ENCODE measurements at places on chromosomes 12 and 14.

DNA sequence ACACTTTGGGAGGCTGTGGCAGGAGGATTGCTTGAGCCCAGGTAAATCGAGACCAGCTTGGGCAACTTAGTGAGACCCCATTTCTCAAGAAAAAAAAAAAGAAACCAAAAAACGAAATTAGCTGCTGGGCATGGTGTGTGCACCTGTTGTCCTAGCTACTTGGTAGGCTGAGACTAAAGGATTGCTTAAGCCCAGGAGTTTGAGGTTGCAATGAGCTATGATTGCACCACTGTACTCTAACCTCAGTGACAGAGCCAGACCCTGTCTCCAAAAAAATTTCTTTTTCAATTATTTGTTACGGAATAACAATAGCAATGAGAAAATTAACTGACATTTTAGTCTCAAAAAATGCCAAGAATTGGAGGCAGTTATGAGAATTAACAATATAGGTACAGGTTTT is 128.0 kb downstream of the CCDC91 start:
- DNase-seq = no peak

DNA sequence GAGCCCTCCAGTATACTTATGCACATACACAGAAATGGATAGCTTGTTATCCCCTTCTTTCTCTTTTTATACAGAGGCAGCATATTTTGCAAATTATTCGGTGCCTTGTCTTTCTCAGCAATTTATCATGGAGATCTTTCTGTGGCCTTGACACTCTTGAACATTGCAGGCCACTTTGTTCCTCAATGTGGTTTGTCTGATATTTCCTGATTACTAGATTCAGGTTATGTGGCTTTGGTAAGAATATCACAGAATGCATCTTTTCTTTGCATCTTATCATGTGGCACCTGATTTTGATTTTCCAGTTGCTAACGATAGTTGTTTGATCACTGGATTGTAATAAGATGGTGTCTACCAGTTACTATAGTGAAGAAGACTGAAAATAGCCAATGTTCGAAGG is 7.1 kb upstream of the SNRPF start:
- DNase-seq = no peak

GRCh38 chr14:101783260-101784016 is 21.9 kb downstream of the PPP2R5C start:
- DNase-seq = no peak

DNA sequence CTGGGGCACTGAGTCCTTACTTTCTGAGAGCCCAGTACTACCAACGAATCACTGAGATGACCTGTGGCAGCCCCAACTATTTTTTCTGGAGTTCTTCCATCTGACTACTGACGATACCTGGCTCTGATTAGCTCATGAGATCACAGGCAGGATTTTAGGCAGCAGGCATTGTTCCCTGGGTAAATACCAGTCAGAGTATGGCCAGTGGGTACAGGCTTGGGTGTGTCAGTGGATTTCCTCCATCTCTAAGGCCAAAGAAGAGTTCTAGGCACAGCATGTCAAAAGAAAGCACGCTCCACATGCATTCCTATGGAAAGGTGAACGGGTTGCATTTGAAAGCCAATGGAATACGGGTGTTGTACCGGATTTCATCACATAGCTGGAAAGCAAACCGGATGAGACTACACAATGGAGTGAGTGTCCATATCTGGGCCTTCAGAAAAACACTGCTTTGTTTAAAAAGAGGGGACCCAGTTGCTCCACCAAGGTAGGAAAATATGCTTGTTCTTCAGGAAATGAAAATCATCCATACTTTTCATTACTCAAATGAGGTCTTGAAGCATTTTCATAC is 55.0 kb downstream of the PAX9 start:
- DNase-seq = no peak

- no peak for DNase-seq
These were observed 30.0 kb upstream of the DUSP6 start for GRCh38 chr12:89382328-89382727.

GRCh38 chr14:106134886-106135285 is 608.5 kb downstream of the TMEM121 start:
- DNase-seq = no peak

DNA sequence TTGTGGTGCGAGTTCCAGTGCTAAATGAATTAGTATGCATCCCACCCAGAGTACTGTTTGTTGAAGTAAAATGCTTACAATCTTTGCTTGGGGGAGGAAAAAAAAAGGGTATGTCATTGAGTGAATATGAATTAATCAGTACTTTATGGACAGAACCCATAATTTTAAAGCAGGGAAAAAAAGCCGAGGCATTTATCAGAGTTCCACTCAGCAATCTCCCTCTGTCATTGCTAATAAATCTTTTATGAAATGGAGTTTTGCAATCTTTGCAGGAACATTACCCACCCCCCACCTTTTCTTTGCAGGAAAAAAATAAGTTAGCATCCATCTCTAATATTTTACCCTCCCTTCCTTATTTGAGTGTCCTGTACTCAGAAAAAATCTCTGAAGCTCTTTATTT is 127.9 kb upstream of the TMPO start:
- DNase-seq = no peak

DNA sequence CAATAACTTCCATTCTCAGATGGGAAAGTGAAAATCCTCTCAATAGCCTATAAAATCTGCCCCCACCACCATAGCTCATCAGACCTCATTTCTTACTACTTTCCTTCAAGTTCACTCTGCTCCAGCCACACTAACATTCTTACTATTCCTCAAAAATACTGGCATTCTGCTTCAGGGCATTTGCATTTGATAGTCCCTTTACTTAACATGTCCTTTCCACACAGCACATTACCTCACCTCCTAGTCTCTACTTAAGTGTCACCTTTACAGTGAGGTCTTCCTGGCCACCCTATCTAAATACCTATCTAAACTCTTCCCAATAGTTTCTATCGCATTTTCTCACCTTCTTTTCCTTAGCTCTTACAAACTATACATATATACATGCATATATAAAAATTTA is 6.8 kb downstream of the EML5 start:
- DNase-seq = no peak

GRCh38 chr14:27427796-27428195 is 830.0 kb upstream of the NOVA1 start:
- DNase-seq = no peak

GRCh38 chr12:27237790-27238771 is 6.0 kb upstream of the STK38L start:
- DNase-seq = no peak

- DNase-seq = no peak
These were observed 10.7 kb upstream of the NEUROD4 start for GRCh38 chr12:55008944-55009585.

DNA sequence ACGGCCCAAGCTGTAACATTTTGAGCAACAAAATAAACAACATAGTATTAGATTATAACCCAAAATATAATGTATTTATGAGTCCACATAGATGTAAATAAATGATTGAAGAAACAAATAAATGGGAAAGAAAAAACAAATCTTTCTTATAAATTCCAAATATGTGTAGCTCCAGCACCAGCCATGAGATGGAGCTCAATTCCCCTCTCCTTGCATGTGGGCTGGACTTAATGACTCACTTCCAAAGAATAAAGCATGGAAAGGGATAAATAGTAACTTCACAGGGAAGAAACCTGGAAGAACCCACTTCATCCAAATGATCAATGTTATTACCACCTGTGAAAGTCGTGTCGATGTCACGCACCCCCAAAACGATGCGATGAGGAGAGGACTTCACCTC is 158.8 kb downstream of the RPAP3 start:
- DNase-seq = no peak

GRCh38 chr12:724194-724855 is 28.1 kb upstream of the WNK1 start:
- DNase-seq = no peak

DNA sequence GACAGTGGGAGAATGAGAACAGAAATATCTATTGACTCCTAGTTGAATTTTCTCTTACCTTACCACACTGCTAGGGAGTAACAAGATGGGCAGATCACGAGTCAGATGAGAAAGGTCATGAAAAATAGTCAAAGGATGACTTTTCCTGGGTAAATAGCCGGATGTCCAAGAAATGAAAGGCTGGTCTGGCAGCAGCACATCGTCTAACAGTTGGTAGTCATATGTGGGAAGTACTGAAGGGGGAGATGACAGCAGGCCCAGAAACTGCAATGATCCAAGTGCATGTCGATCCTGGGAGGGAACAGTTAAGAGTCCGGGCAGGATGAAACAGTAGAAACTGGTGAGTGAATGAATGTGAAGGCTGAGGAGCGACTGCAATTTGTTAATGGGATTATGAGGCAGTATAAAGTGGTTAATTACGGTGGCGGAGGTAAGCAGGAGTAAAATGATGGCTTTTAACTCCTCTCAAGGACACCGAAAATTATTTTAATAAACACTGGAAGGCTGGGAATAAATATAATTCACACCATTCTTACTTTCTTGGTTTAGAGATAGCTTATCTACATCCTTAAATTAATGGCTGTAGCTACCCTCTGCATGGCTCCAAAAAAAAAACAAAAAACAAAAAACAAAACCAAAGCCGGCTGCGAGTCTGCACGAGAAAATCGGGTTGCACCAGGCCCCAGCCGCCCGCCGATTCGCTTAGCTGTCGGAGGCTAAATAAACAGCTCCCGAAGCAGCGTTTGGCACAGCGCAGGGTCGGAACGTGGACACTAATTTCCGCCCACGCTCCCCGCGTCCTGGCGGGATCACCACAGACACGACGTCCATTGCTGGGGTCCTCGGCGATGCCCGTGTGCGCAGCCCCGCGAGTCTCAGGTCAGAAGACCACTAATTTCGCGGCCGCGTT is 1.0 kb upstream of the ERC1 start:
- no peak for DNase-seq

DNA sequence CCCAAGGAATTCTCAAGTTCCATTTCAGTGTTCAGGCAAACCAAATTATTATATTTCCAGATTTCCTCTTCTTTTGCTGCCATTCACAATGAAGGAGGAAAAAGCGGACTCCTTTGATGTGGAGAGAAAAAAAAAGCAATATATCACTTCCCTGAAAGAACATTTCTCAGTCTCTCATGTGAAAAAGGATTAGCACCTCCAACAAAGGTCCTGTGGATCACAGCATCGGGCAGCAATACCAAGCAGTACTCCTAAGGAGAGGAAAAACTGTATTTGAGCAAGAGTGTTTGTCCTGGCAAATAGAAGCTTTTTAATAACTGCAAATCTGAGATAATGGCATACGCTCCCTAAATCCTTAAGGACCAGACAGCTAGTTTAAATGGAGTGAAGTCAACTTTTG is 93.9 kb upstream of the RFX4 start:
- no peak for DNase-seq

DNA sequence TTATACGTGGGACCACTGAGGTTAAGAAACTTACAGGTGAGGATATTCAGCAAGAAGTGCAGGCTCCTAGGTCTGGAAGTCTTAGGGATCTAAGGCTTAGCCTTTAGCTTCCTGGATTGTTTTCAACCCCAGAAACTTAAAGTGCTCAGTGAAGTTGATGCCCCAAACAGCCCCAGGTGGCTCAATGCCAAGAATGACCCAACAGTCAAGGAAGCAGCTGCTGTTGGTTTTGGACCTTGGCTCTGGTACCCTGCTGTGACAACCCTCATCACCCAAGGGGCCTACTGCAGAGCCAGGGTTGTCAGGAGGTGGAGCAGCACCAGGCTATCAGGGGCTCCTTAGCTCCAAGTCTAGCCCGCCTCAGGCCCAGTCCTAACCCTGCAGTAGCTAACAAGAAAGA is 36.8 kb downstream of the VDR start:
- DNase-seq = no peak

GRCh38 chr14:73795974-73796373 is 55.7 kb upstream of the PTGR2 start:
- DNase-seq = no peak

GRCh38 chr14:26199096-26199495 is 398.7 kb downstream of the NOVA1 start:
- no peak for DNase-seq

GRCh38 chr14:44803239-44803905 is 158.4 kb downstream of the KLHL28 start:
- no peak for DNase-seq

DNA sequence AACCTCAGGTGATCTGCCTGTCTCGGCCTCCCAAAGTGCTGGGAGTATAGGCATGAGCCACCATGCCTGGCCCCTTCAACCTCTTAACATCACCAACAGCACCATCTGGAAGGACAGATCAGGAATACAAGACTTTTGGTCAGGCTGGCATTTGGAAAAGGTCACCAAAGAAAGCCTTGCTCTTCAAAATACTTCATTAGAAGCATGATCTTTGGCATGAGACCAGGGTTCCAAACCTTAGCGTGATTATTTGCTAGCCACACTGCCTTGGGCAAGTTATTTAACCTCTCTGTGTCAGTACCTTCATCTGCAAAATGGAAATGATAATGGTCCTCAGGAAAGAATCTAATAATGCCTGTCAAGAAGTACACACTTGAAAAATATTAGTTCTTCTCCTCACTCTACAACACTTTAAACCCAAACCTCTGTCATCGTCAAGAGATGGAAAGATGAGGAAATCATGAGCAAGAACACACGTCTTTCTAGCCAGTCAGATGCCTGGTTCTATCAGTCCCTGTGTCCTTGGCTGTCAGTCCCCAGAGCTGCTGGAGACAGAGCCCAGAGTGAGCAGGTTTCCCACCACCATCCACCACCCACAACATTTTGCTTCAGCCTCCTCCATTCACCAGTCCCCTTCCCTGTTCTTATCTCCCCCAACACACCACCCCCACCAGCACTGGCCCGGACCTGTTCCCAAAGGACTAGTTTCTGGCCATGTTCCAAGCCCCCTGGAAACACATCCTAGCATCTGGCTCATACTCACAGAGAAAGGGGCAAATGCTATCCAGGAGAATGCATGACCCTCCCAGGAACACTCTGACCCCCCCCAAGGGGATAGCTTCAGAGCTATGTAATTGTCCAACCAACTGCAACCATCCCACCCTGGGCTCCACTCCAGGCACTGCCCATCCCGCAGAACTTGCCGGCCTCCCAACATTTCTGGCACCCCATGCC is 2.0 kb downstream of the ADCY6 start:
- DNase-seq = no peak

- no peak for DNase-seq
These were observed 375.9 kb downstream of the TMEM121 start for GRCh38 chr14:105902131-105902898.

- no peak for DNase-seq
These were observed 32.7 kb upstream of the RAB21 start for GRCh38 chr12:71721783-71722505.

Data from stimulated activated CD8-positive, alpha-beta memory T cell treated with anti-CD3 and anti-CD28 coated beads, Interleukin-7, amount 100 ng/mL, for 4 hours (primary cell).